ENCODE measurements at places on chromosomes 2 and 18. TPM values are rescaled to one million over a fixed set of nuclear protein-coding genes. Genes with fewer than 3 reads are reported as not detected.

DNA sequence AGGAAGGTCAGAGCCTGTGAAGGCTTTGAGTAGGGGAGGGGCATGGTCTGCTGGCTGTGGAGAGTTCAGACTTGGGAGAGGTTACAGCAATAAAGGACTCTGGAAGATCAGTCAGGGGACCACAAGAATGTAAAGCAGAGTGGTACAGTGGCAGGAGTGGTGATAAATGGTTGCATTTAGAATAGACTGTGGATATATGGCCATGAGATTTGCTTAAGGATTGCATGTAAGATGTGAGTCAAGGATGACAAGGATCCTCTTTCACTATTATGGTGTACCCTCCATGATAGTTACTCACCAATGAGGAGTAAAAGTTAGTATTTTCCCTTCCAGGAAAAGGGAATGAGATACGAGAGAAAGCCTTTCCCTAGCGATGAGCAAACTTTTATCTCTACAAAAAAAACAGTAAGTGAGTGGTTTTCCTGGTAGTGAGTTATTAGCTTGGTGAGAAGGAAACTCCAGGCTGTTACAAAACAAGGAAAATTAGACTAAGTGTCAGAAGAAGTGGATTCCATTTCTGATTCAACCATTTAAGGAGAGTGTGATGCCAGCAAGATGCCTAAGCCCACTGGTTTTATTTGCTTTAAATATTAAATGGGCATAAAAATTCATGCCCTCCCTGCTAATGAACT is 818.0 kb upstream of the ACVR2A start:
- H3K27me3 ChIP-seq, result no peaks in the 10 kb centered on the region
- H3K4me1 ChIP-seq, result no peaks in the 10 kb centered on the region
- no peaks in the 10 kb centered on the region for H3K36me3 ChIP-seq
- no peak overlapping the region for H3K27ac ChIP-seq

- H3K27me3 ChIP-seq, result no peaks in the 10 kb centered on the region
- H3K4me1 ChIP-seq, result no peaks in the 10 kb centered on the region
- no peak overlapping the region for H3K27ac ChIP-seq
- no peak overlapping the region for H3K4me3 ChIP-seq
These were observed 31.5 kb downstream of the CMPK2 start for GRCh38 chr2:6834163-6834562.

RAX gene
- not detected for total RNA-seq

DNA sequence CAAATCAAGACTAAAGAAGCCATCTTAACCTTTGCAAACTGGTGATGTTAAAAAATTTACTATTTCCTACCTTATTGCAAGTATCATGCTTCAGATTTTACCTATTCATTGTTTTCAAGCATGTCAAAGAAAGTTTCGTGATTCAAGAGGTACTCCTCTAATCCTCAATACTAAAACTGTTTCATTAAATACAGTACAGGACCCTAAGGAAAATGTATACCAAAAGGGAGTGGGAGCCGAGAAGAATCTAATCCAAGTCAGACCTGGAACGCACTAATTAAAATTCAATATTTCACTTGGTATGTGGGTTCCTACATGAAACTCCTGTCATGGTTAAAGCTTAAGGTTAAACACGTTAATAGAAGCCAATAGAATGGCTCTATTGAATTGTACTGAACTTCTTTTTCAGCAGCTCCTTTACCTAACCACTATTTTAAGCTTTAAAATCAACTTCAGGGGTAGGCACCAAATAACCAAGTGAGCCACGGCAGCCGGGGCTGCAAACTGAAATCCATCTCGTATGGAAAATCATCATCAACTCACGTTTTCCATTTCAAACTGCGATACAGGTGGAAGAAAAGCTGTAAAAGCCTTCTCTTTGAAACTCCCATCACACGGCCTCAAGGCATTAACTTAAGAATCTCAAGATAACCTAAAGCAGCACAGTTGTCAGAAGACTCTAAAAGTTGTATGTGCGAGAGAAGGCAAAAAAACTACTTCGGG is 188.8 kb downstream of the ZEB2 start:
- no peaks in the 10 kb centered on the region for H3K27me3 ChIP-seq
- no peak for DNase-seq
- H3K27ac ChIP-seq, result peak overlapping the region; percentile 82

BOLL gene
- not detected for total RNA-seq

Data from right lobe of liver (tissue), 6 donors.